ENCODE measurements at places on chromosomes 7 and 10.

DNA sequence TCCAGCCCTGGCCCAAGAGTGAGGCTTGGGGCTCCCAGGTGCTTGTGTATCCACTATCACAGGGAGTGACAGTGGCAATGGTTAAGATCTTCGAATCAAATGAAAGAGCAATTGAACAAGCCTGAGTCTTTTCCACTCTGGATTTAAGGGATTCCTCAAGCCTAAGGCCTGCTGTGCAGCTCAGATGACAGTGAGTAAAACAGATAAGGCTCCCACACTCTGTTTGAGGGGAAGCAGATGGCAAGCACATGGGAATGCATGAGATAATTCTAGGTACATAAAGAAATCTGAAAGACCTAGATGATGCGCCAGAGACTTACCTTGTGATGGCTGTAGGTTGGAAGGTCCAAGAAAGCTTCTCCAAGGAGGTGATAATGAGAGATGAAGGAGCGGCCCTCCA lies 95.0 kb downstream of the LRRC18 start:
- DNase-seq: no peak

GRCh38 chr10:89829887-89830269 lies 128.5 kb downstream of the KIF20B start:
- no peak for DNase-seq

DNA sequence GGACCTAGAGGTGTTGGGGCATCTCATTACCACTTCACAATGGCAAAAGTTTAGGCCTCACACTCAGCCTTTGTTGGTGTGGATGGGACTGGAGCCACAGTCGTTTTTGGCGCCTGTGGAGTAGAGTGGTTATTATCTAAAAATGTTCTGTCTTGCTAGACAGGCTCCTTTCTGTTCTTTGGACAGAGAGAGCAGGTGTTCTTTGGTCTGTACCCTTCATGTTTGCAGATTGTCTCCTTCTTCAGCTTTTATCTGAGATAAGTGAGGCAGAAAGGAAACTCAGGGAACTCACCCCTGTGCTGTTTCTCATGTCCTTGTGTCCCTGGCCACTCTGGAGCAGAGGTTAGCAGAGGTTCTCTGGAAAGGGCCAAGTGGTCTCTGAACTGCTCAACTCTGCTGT lies 103.7 kb downstream of the CCNY start:
- no peak for DNase-seq

DNA sequence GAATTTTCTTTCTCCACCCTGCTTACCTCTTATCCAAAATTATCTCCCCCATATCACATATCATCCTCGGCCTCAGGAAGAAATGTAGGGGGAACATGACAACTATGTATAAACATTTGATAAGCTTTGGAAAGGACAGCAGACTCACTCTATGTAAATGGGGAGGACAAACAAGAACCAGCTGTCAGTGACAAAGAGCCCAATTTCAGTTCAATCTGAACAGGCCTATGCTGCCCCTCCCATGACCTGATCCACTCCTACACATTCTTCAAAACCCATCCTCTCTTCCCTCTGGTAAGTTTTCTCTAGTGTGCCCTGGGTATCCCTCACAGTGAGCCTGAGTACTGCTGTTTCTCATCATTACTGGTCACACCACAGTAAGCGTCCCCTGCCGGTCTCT lies 20.8 kb downstream of the FZD9 start:
- DNase-seq: no peak

GRCh38 chr7:110522761-110523200 lies 568.1 kb upstream of the LRRN3 start:
- DNase-seq: no peak

- DNase-seq: no peak
Measured at GRCh38 chr7:25565002-25565401, 336.7 kb upstream of the NPVF start.

DNA sequence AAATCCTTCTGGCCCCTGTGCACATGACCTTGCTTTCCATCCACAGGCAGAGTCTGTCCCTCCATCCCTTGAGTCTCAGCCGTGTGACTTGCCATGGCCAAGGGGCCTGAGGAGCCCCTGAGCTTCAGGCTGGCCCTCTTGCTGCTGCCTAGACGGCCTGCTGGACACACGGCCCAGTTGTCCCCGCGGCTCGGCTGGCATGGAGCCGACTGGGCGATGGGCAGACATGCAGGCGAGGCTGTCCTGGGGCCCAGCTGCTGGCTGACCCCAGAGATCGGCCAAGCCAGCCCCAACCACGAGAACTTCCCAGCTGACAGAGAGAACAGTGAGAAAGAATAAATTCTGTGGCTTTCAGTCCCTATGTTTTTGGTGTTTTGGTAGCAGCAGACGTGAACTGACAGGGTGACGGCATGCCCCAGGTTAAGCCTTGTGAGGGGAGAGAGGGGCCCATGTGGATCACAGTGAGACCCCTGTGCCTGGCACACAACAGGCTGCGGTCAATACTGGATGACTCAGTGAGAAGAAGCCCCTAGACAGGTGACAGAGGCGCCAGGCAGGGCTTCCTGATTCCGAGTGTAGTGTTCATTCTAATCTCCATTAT lies 11.7 kb downstream of the PRKAG2 start:
- no peak for DNase-seq

DNA sequence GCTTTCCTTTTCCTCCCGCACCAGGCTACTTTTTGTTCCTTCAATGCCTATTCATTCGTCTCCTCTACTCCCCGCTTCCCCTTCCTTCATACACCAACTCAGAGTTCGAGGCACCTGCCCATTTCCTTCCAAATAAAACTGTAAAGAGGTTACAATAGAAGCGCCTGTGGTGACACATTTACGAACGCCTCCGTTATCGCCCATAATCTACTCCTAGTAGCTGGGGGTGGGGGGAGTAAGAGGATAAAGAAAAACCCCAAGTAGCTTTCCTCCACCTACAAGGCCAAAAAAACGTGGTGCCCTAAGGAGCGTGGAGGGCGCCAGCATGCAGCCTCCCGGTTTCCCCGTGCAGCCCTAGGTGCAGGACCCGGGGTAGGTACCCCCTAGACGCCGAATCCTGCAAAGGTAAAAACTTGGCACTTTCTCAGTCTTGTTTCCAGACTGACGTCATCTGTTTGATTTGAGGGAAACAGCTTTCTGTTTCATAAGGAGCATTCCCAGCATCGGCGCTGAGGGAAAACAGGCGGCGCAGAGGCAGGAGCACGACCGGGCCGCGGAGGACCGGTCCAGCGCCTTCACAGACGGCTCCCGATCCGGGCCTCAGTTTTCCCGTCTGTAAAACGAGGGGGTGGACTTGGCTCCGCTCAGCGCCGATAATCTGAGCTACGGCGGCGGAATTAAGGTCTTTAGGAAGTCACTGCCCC lies 922 bp downstream of the PPA1 start:
- peak; percentile 3 for DNase-seq

DNA sequence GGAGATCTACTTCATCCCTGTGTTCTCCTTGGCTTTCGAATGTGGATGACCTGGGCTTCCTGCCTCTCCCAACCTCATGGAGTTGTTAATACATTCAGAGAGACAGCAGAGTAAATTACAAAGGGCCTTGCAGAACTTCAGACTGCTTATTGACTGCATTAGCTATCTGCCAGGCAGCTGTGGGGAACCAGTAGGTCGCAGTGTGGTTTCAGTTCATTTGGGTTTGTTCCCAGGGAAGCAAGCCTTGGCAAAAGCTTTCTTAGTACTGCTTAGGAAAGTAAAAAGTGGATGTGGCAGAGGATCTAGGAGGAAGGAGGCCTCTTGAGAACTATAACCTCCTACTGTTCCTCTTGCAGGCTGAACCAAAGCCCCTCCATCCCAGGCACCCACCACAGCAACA lies 9.2 kb downstream of the NPFFR1 start:
- no peak for DNase-seq

DNA sequence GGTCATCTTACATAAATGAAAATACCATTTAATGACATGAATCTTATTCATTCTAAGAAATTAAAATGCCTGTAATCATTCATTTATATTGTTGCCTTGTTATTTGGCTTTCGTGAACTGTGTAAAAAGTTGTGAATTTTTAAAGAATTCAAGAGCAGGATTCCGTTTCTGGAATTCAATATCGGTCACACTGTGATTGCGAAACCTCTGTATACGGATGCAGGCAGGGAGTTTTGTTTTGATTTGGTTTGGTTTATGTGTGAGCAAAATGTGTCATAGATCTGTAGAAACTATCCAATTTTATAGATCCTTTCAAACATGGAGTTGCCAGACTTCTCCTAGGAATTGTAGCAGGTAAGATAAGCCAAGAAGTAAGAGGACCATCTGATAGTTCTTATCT lies 441.4 kb downstream of the DPP6 start:
- DNase-seq: no peak

DNA sequence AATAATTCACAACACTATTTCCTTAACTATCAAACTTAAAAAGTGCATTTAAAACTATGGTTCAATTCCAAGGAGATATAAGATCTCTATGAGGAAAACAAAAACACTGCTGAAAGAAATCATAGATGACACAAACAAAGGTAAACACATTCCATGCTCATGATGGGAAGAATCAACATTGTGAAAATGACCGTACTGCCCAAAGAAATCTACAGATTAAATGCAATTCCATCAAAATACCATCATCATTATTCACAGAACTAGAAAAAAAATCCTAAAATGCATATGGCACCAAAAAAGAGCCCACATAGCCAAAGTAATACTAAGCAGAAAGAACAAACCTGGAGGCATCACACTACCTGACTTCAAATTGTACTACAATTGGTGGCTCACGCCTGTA lies 159.9 kb upstream of the EEPD1 start:
- DNase-seq: no peak

GRCh38 chr7:66043681-66044497 lies 31.7 kb upstream of the ASL start:
- no peak for DNase-seq

DNA sequence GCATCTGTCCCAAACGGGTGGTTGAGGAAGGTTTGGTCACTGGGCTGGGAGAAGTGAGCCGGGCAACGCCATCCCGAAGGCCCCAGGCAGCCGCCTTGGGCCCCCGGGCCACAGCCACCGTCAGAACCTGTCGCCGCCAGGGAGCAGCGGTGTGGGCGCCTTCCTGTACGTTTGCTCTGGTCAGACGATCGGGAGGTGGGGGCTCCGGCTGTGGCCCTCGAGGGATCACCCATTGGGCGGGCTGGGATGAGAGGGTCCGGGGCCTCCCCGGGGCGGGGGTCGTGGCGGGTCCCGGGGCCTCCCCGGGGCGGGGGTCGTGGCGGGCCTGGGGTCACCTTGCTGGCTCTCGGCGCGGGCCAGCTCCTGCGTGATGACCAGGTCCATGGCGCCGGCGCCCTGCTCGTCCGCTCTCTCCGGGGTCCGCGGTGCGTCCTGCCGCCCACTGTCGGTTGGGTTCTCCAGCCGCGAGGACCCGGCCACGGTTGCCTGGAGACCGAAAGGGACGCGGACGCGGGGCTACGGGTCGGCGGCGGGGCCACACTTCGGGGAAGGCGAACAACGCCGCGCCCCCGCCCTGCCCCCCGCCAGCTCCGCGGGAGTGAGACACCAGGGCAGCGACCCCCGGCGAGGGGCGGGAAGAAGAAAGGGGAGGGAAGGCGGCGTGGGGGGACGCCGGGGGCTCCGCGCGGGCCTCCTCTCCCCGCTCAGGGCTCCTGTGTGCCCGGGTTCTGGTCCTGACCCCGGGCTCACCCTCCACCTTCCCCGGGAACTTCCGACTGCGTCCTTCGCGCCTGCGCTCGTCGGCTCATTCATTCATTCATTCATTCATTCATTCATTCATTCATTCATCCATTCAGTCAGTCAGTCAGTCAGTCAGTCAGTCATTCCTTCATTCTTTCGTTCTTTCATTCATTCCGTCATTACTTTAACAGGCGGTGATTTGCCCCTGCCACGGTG lies at the start of gene CFAP46:
Gene CFAP46 (minus strand): TSS at position 470 of the 957 bp plus-strand sequence. CDS start 86 bp downstream, at position 384.
- no peak for DNase-seq

- no peak for DNase-seq
Measured at GRCh38 chr7:113120647-113121046, 2.3 kb upstream of the SMIM30 start.

DNA sequence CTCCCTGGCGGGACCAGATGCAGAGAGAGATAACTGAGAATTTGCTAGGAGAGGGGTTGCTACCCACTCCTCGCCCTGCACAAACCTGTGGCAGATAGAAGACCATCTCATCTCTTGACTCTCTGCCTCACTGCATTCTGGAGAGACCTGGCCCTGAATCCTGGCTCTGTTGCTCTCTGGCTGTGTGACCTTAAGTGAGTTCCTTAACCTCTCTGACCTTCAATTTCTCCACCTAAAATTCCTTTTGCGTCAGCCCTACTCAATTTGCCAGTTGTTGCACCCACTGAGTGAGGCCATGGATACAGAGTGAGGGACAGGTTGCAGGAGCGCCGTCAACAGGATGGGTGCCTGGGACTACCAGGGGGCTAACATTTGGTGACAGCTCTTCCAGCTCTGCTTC lies 5.2 kb downstream of the C10orf71 start:
- no peak for DNase-seq

GRCh38 chr10:52082307-52082706 lies 231.8 kb upstream of the DKK1 start:
- no peak for DNase-seq

- DNase-seq: no peak
Measured at GRCh38 chr7:135976312-135977006, 700 bp downstream of the MTPN start.

DNA sequence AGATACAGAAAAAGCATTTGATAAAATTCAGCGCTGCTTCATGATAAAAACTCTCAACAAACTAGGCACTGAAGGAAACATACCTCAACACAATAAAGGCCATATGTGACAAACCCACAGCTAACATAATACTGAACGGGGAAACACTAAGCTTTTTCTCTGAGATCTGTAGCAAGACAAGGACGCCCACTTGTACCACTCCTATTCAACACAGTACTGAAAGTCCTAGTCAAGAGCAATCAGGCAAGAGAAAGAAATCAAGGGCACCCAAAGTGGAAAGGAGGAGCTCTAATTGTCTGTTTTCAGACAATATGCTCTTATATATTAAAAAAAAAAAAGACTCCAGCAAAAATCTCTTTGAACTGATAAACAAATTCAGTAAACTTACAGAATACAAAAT lies 13.3 kb downstream of the DIP2C start:
- no peak for DNase-seq

DNA sequence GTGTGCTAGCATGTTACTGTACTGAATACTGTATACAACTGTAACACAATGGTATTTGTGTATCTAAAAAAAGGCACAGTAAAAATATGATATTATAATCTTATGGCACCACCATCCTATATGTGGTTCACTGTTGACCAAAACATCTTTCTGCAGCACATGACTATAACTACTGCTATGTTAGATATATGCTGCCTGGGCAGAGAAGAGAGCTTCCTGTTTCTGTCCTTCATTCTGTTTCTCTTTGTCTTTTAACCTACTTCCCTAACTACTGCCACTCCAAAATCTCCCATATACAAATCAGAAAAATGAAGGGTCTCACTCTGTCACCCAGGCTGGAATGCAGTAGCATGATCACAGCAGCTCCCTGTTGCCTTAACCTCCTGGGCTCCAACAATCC lies 8.8 kb upstream of the FGL2 start:
- no peak for DNase-seq
